ENCODE measurements at places on chromosomes 6 and 20.

DNA sequence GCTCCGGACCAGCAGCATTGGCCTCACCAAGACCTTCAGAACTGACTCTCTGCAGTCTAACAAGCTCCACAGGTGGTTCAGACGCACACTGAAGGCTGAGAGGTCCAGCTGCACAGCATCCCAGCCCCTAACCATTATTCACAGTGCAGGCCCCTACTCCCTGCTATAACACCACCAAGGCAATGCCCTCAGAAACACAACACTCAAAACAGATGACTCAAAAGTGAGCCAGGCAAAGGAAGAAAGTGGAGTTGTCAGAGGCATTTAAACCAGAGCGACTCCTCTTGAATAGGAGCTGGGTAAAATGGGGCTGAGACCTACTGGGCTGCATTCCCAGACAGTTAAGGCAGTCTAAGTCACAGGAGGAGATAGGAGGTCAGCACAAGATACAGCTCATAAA lies 20.5 kb upstream of the MC3R start:
- no peak for DNase-seq

- DNase-seq = no peak
These were observed 321.3 kb upstream of the ARID1B start for GRCh38 chr6:156455847-156456246.

- DNase-seq = no peak
These were observed 27.9 kb downstream of the CSNK2A1 start for GRCh38 chr20:515696-516095.

DNA sequence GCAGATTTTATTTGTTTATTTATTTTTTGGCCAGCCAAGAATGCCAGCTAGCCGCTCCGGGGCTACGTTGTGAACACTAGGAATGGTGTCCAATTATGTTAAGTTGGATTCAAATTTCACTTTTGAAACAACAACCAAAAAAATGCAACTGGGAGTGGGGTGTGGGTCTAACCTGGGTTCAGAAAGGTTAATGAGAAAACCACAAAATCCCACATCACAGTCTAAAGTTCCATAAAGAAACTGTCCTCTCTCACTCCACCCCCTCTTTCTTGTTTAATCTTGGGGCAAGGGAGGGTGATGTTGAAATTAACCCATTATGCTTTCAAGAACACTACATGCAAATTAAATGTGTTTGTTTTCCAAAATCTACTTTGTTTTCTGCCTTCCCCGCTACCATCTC lies 77.2 kb downstream of the LINC00237 start:
- no peak for DNase-seq

- DNase-seq = no peak
These were observed 6.3 kb downstream of the SOD2 start for GRCh38 chr6:159686703-159687102.
